ENCODE measurements at places on chromosomes 16 and 17.

- DNase-seq = peak; percentile 37
Measured at GRCh38 chr17:4492721-4493561, 5.7 kb upstream of the SPNS2 start.

DNA sequence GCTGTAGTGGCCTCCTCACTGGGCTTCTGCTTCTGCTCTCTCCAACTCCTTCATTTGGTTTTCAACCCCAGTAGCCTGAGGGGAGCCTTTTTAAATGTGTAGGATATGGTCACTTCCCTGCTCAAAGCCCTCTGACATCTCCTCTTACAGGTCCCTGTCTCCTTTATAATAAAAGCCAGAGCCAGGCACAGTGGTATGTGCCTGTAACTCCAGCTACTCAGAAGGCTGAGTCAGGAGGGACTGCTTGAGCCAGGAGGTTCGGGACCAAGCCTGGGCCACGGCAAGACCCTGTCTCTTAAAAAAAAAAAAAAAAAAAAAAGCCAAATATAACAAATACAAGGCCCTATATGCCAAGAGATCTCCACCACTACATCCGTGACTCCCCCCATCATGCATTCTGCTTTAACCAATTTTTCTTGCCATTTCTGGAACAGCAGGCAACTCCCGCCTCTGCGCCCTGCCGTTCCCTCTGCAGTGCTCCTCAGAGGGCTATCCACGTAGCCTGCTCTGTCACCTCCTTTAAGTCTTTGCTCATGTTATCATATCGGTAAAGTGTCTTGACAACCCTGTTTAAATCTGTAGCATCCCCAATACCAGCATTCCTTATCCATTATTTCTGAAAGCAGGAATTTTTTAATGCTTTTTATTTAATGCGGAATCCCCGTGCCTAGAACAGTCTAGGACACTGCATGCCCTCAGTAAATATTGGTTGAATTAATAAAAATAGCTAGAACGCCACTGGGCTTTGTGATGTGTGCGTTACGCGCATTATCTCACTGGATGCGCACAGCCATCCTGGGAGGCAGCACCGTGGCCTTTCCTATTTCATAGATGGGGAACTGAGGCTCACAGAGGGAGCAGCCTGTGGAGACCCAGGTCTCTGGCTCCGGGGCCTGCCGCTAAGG is 9.5 kb downstream of the ZNF771 start:
- DNase-seq = no peak

DNA sequence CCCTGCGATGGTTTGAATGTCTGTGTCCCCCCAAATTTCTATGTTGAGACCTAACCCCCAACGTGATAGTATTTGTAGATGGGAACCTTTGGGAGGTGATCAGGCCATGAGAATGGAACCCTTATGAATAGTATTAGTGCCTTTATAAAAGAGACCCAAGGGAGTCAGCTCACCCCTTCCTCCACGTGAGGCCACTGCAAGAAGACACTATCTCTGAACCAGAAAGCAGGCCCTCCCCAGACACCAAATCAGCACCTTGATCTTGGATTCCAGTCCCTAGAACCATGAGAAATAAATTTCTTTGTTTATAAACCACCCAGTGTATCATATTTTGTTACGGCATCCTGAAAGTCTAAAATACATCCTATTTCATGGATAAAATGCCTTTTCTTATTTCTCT is 64.4 kb upstream of the LRRC37A3 start:
- no peak for DNase-seq

- DNase-seq = no peak
Measured at GRCh38 chr17:21390294-21390693, 14.1 kb downstream of the KCNJ12 start.

DNA sequence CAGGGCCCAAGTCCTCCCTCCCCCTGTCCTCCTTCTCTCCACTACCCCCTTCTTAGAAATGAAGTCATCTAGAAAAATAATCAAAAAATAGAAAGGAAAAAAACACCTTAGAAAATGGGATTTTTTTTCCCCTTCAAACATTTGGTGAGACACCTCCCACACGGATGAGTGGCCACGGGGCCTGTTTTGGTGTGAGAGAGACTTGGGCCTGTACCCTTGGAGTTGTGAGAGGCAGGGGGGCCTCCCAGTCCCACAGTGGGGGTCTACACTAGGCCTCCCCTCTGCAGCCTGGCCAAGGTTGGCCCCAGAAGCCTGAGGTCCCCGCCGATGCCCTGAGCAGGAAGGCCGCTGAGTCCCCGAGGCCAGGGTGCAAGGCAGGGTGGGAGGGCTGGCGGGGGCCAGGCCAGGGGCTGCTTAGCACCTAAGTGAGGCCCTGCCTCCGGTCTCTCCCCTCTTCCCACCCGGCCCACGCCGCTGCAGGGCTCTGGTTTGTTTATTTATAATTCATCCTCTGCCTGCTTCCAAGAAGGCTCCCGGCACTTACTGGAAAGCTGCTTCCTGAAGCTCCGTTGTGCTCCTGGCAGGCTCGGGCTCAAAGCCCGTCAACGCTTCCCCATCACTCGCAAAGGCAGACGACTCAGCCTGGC is 26.4 kb downstream of the NPTX1 start:
- DNase-seq = no peak

- DNase-seq = peak; percentile 53
Measured at GRCh38 chr17:16491131-16491702, 776 bp downstream of the LRRC75A start.

All from activated CD8-positive, alpha-beta T cell treated with anti-CD3 and anti-CD28 coated beads for 36 hours (primary cell).